ENCODE measurements at places on chromosomes 12 and 14. TPM values are rescaled to one million over a fixed set of nuclear protein-coding genes. Genes with fewer than 3 reads are reported as not detected.
A peak's percentile ranks its signal among the peaks of the same experiment; 100 is the strongest.

TPPP2 gene
- total RNA-seq: 0.56 TPM

FRMD6 gene
- 7.8 TPM for total RNA-seq

DNA sequence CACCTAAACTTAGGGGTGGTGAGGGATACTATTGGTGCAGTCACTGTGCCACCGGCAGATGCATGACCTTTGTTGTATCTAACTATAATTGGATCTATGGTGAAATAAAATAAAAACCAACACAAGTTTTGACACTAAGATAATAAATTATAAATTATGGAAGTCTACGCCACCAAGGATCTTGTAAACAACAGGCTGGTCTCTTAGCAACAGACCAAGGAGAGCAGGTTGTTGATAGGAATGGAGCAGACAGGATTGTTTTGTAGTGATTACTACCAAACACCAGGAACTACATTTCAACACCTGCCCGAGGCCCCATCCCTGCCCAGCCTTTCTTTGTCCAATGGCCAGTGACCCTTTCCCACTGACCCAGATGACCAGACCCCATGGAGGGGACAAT lies 1178.0 kb downstream of the VRK1 start:
- DNase-seq: no peak

SDR9C7 gene
- not detected for total RNA-seq

DNA sequence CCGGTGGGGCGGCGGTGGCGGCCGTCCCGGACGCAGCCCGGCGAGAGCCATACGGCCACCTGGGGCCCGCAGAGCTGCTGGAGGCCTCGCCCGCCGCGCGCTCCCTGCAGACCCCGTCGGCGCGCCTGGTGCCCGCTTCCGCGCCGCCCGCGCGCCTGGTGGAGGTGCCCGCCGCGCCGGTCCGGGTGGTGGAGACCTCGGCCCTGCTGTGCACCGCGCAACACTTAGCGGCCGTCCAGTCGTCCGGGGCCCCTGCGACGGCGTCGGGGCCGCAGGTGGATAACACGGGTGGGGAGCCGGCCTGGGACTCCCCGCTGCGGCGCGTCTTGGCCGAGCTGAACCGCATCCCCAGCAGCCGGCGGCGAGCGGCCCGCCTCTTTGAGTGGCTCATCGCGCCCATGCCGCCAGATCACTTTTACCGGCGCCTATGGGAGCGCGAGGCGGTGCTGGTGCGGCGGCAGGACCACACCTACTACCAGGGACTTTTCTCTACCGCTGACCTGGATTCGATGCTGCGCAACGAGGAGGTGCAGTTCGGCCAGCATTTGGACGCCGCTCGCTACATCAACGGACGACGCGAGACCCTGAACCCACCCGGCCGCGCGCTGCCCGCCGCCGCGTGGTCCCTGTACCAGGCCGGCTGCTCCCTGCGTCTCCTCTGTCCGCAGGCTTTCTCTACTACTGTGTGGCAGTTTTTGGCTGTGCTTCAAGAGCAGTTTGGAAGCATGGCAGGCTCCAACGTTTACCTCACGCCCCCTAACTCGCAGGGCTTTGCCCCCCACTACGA lies 716 bp downstream of the RIOX1 start:
- DNase-seq: peak; percentile 81

SIRT4 gene
- total RNA-seq: 6.9 TPM

NEUROD4 gene
- total RNA-seq: not detected

- DNase-seq: no peak
These were observed 22.2 kb downstream of the SYNDIG1L start for GRCh38 chr14:74403619-74404417.

EID3 gene
- 1.7 TPM for total RNA-seq

DNA sequence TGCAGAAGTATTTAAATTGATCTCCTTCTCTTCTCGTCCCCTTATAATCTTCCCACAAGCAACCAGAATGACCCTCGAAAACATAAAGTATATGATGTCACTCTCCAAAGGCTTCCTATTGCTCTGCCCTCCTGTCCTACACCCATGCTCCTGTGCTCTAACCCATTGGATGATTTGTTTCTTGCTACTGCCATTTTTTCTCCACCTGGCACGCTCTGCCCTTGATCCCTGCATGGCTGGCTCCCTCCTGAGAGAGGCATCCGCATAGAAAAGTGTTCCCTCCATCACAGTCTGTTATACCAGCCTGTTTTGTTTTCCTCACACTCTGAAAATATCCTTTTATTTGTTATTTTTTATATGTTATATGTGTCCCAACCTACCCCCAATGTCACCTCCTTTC lies 19.8 kb downstream of the MYRFL start:
- no peak for DNase-seq

NOVA1 gene
- 2.3 TPM for total RNA-seq

PRB2 gene
- not detected for total RNA-seq

- no peak for DNase-seq
These were observed 155.3 kb upstream of the CCDC196 start for GRCh38 chr14:66330916-66331315.

MYH6 gene
- 12,862 TPM for total RNA-seq

- no peak for DNase-seq
These were observed 27.4 kb downstream of the ABCC9 start for GRCh38 chr12:21913823-21914222.

FUT8 gene
- 12.0 TPM for total RNA-seq

DNA sequence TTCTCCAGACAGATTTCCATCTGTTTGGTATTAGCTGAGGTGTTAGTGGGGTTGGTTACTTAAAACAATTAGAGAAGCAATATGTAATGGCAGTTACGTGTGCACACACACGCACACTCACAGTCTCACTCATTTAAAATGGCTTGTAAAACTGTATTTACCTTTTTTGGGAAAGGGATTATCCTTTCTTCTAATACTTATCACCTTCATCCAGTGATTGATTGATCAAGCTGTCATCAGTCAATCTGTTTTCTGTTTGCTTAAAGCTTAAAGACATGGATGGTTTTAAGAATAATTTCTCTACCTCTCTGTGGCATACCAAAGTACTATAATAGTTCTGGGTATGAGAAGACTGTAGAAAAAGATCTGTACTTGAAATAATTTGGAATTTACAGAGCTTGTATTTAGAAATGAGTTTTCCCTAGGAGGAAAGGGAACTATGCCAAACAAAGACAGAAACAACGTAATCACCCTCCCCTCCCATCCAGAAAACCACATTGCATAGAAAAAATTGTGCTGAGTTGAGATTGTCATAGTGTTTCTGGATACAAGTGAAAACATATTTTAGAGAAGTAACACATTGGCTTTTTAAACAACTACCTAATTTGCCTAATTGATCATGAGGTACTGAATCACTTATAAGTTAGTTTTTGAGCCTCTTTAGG lies 455.8 kb downstream of the PCNX1 start:
- DNase-seq: no peak

CARMIL3 gene
- total RNA-seq: 0.17 TPM

PTPRR gene
- 0.62 TPM for total RNA-seq

DNA sequence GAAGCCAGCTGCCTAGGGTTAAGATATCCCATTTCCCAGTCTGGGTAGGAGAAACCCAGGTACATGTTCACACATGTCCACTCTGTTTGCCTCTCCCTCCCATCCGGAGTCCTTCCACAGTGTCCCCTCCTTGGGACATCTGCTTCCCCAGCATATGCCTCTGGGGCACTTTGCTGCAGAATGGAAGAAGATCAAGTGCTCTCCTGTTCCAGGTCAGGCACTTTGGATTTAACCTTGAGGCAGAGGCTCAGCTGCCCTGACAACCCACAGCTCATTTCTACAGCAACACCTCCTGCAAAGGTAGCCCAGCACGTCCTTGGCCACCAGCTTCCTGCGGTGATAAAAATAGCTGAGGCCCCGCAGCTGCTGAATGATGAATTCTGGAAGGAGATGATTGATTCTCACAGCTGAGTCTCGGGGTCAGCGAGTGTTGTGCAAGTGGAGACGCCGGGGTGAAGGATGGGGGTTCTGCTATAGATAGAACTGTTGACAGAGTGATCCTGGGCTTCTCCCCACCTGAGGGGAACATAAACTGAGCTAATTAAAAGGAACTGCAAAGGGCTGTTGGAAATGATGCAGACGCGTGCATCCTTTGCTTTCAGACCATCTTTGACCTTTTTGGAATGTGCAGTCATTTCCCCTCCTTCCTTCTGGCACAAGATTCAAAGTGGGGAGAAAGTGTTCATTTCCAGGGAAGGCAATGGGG lies 145.0 kb downstream of the SLC38A6 start:
- no peak for DNase-seq

- no peak for DNase-seq
These were observed 65.1 kb downstream of the FBXW8 start for GRCh38 chr12:116975779-116976393.

DNA sequence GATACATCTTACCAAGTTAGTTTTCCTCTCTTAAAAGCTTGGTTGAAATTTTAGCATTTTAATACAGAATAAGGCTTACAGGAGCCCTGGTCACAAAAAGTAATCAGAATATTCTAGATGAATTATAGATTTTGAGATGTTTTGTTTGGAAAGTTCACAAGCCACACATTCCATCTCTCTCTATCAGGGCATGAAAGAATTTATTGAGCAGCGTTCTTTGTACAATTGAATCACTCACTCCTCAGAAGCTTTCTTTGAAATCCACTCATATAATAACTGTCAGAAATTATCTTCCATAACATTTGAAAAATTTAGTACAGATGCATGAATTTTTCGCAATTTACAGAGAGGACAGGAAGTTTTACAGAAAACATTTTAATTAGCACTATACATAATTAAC lies 938.6 kb upstream of the MDGA2 start:
- DNase-seq: no peak

GRCh38 chr12:105041186-105041585 lies 43.1 kb downstream of the ALDH1L2 start:
- peak; percentile 20 for DNase-seq

Data from right cardiac atrium (tissue), 5 donors.